Activated CD4-positive, alpha-beta T cell treated with anti-CD3 and anti-CD28 coated beads for 36 hours (primary cell): ENCODE measurements at places on chromosomes 1 and 21.
A peak's percentile ranks its signal among the peaks of the same experiment; 100 is the strongest.

GRCh38 chr1:66247415-66248208, 286.3 kb upstream of the SGIP1 start:
- DNase-seq: peak; percentile 73

DNA sequence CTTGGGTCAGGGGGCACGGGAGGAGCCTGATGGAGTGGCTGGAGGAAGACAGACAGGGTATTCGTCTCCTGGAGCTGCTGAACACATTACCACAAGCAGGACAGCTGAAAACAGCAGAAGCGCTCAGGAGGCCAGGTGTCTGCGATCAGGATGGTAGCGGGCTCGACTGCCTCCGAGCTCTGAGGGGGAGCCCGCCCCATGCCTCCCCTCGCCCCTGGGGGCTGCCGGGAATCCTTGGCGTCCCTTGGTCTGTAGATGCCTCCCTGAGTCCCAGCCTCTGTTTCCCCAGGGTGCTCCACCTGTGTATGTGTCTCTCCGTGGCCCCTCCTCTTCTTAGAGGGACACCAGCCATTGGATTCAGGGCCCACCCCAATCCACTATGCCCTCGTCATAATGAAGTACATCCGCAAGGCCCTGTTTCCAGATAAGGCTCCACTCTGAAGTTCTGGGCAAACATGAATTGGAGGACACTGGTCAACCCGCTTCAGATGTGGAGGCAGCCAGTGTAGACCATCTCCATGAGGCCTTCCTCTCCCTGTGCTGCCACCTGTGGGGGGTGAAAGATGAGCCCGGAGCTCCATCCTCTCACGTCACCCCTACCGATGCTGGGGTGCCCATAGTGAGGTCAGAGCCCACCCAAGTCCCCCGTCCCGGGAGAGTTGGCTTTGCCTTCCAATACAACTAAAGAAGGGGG, 67.8 kb downstream of the SPSB1 start:
- no peak for DNase-seq

- no peak for DNase-seq
These were observed 6.4 kb upstream of the COL6A1 start for GRCh38 chr21:45975020-45975666.

GRCh38 chr1:236400061-236400603, 6.0 kb downstream of the EDARADD start:
- no peak for DNase-seq

GRCh38 chr1:180482425-180483275, 19.7 kb downstream of the ACBD6 start:
- no peak for DNase-seq

GRCh38 chr1:12617901-12618660, at the start of gene DHRS3:
DHRS3 (minus strand) TSS chr1:12618210; CDS start chr1:12617348, 862 bp downstream.
- peak; percentile 83 for DNase-seq

DNA sequence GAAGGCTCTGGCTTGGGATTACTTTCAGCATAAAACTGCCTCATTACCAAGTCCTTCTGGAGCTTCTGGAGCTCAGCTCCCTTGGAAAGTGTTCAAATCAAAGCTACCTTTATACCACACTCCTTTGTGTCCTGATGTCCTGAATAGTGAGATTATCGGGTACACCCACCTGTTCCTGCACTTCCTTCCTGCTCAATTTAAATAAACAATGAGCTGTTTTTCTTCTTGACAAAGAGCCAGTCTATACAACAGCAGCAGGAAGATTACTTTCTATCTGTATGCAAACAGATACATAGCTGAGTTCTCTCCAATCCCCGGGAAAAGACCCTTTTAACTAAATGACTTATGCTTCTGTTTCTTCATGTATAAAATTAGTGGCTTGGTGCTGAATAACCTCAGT, 258.0 kb upstream of the FMN2 start:
- no peak for DNase-seq

- peak; percentile 24 for DNase-seq
These were observed 14.8 kb upstream of the METTL18 start for GRCh38 chr1:169809370-169810095.

GRCh38 chr1:62832276-62832675, 48.3 kb downstream of the ATG4C start:
- no peak for DNase-seq

DNA sequence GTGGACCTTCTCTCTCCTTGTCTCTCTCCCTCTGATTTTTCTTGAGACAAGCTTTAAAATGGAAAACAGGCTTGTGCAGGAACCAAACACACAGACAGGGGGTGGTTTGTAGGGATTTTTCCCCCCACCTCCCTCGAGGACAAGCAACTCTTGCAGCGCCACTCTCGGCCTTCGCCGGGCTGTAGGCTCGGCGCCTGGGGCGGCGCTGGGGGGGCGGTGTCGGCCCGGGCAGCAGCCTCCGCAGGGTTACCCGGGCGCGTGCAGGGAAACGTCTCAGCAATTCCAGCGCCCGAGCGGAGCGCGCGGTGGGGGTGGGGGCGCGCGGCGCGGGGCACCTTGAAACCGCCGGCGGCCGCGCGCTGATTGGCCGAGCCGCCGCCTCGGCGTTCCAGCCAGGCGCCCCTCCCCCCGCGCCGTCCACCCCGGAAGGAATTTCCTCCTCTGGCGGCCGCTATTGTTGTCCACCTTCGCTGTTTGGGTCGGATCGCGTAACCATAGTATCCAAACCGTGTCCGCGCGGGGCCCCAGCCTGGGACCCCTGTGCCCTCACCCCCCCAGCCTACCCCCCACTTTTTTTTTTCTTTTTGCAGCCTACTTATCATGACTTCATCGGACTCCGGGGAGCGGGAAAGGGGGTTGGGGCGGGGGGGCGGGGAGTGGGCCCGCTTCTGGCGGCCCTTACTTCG, 59.8 kb upstream of the ACOT11 start:
- DNase-seq: peak; percentile 81

DNA sequence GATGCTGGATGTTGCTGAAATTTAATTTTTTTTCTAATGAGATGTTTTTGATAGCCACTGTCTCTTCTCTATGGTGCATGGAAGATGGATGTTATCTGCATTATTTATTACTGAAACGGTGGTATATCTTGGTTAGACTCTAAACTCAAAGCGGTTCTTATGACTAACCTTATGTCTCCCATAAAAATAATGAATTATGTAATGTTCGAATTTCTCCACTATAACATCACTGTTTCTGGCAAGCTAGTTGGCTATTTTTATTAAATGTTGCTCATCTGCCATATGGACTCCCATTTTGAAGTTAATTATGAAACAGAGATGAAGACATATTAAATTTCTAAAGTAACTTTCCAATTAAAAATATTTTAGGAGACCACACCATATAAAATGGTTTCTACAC, 808.6 kb upstream of the ADGRL4 start:
- DNase-seq: no peak

DNA sequence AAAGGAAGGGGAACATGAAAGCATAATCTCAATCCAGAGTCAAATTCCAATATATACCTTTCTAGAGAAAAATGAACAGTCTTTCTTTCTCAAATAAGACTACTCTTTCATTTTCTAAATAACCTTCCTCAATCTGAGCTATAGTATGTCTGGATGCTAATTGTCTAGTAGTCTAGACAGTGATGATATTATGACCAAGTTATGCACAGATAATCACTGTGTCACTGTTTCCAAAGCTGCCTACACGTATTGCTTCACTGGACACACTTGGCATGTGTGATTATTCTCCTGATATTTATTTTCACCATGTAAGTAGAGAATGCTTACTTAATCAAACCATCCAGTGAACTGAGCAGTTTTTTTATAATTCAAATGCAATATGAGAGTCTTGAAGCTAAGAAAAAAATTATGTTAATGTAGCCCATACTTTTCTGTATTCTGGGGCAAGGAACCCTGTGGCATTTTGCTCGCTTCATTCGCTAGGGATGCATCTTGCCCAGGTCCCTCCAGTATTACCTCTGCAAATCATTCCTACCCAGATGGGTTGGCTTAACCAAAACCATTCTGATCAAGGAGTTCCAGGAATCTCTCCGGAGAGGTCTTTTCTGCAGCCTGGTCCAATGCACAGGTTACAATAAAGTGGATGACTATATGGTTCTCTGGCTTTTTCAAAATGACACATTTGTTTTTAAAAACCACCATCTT, 303.1 kb upstream of the RUNX1 start:
- DNase-seq: no peak

GRCh38 chr21:37184784-37185593, 82.1 kb downstream of the VPS26C start:
- peak; percentile 42 for DNase-seq

- no peak for DNase-seq
These were observed 11.6 kb downstream of the FAAH start for GRCh38 chr1:46405724-46406123.

DNA sequence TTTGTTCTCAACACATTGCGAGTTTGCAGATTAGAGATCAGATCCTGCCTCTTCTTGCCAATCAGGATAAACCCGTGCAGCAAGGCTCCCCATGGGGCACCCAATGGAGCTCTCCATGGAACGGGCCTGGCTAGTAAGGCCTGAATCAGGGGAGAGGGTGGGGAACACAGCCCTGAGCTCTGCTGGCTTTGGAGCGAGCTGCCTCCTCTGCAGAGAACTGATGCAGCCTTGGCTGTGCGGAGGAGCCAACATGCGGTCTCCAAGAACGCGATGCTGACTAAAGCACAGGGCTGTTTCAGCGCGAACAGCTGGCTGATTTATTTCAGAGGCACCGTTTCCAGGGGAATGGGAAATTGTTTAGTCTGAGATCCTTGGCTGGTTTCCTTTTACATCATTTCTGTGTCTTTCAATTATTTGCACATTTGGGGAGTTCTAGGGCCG, 139.7 kb downstream of the TSEN15 start:
- DNase-seq: no peak

- DNase-seq: no peak
These were observed 78.9 kb downstream of the CLEC20A start for GRCh38 chr1:178417858-178418257.

- DNase-seq: no peak
These were observed 482.0 kb downstream of the SETD4 start for GRCh38 chr21:35578347-35578782.

- DNase-seq: no peak
These were observed 13.5 kb upstream of the IKBKE start for GRCh38 chr1:206456577-206457370.

DNA sequence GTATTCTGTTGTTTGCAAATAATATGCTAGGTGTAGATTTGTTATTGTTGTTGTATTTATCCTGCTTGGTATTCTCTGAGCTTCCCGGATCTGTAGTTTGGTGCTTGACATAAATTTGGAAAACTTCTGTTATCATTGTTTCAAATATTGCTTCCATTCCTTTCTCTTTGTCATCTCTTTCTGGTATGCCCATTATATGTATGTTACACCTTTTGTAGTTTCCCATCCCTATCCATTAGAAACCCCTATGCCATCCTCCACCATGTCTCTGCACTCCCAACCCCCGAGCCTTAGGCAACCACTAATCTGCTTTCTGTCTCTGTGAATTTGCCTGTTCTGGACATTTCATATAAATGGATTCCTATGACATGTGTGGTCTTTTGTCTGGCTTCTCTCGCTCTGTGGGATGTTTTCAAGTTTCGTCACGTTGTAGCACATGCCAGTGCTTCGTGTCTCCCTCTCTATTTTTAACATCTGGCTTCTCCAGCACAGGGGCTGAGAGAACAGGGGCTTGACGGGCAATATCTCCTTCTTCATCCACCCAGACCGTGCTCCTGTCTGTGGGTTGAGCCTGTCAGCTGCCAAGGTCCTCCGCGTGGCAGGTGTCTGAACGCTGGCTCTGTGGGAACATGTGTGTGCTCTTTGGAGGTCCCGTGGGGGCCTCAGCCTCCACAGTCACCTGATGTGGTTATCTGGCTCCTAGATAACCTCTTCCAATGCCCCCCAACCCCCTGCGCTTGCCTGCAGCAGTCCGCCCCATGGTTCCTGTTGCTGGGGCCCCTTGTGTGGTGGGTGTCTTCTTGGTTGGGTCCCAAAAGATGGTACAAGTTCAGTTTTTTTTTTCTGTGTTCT, 32.8 kb upstream of the MAN1C1 start:
- no peak for DNase-seq

DNA sequence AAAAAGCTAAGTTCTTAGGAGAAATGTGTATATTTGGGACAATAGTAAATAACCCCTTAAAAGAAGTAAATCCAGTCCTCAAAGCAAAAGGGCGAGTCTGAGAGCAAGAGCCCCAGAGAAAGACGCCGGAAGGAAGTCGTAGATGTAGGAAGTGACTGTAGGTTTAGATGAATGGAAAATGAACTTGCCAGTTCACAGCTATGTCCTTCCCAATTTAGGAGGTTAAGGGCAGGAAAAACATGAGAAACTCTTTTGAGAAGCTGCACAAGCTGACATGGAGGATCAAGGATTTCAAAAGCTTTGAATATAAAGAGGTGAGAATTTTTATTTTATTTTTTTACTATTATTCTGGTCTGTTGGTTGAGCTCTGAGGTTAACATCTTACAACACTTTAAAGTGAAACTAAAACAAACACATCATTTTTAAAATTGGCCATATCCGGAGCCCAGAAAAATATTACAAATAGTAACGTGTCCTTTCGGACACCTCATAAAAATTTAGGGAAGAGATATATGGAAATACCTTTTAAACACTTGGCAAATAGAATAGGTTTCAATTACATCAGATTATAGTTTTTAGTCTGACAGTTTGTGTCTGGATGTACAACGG, 1178.6 kb downstream of the MRPL39 start:
- DNase-seq: peak; percentile 17

DNA sequence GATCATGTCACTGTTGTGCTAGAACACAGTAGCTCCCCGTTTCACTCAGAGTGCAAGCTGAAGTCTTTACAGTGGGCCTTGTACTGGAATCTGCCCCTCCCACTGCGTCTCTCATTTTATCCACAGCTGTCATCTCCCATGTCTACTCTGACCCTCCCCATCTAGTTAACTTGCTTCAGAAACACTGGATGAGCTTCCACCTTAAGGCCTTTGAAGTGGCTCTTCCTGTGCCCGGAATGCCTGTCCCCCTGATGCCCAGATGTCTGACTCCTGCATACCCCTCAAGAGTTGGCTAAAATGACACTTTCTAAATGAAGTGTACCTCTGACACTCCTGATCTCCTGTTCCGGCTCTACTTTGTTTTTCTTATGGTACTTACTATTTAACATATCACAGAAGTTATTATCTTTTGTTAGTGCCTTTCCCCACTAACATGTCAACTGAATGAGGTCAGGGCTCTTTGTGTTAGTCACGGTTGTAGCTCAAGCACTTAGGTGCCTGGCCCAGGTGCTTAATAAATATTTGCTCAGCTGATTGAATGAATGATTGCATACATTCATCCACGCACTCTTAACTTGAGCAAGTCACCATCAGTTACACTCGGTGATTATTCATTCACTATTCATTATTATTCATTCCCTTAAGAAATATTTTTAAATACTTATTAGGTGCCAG, 13.3 kb downstream of the ARV1 start:
- DNase-seq: no peak

DNA sequence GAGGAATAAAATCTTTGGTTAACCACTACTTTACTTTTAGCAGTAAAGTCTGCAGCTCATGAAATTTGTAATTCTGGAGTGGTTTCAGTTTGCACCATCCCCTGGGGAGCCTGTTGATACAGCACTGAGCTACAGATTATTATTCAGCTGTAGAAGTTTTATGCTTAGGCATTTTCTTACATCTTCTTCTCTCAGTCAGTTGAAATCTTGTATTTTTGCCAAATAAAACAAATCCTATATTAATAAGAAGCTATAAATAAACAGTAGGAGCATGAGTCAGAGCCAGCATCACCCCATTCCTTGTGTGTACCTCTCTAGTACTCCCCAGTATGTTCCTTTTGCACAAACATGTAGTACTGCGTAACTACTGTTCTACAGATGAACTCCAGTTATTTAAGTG, 118.9 kb downstream of the ATF6 start:
- DNase-seq: no peak
